ENCODE measurements at places on chromosomes 16 and 17.
A peak's percentile ranks its signal among the peaks of the same experiment; 100 is the strongest.

DNA sequence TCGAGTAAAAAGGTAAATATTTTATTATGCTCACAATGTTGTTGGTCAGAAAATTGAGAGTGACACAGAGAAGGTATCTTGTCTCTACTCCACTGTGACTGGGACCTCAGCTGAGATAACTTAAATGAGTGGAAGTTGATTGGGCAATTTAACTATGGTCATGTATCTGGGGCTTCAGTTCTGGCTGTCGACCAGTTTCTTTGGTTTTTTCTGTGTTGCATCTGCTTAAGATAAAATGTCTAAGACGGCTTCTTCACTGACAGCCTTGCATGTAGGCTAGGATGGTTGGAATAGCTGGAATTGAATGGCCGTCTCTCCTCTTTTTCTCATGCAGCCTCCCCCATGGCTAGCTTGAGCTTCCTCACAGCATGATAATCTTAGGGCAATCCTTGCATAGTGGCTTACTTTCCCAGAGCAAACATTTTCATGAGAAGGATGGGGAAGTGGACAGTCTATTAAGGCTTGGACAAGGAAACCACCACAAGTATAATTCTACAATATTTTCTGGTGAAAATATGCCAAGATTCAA is 433.7 kb downstream of the KIF2B start:
- DNase-seq, result peak; percentile 52

DNA sequence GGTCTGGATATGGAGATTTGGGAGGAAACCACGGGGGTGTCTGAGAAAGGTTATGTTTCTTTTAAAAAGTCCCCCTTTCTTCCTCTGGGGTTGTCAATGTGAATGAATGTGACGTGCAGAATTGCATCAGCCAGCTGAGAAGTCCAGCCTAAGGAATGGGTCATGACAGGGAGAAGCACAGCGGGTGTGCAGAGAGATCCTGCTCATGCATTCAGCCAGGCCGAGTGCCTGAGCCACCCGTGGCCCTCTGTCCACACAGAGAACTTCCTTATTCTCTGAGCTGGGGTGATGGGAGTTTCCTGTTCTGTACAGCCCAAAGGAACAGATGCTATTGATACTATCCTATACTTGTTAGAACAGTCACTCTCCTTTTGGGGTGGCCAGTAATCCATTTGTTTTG is 117.9 kb downstream of the CPPED1 start:
- DNase-seq, result no peak

DNA sequence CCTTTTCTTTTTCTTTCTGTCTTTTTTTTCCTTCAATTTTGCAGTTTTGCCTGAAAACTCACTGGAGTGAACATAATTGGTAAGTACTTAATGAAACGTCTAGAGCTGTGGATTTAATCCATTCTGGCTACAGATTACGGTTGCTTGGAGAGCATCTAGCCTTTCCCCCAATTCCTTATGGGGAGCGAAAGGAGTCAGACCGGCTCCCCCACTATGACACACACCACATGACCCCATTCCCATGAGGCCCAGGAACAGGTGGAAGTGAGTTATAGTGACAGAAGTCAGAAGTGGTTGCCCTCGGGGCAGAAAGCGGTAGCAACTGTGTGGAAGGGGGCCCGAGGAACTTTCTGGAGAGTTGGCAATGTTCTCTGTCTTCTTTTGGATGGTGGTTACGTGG is 41.2 kb downstream of the EMP2 start:
- no peak for DNase-seq

DNA sequence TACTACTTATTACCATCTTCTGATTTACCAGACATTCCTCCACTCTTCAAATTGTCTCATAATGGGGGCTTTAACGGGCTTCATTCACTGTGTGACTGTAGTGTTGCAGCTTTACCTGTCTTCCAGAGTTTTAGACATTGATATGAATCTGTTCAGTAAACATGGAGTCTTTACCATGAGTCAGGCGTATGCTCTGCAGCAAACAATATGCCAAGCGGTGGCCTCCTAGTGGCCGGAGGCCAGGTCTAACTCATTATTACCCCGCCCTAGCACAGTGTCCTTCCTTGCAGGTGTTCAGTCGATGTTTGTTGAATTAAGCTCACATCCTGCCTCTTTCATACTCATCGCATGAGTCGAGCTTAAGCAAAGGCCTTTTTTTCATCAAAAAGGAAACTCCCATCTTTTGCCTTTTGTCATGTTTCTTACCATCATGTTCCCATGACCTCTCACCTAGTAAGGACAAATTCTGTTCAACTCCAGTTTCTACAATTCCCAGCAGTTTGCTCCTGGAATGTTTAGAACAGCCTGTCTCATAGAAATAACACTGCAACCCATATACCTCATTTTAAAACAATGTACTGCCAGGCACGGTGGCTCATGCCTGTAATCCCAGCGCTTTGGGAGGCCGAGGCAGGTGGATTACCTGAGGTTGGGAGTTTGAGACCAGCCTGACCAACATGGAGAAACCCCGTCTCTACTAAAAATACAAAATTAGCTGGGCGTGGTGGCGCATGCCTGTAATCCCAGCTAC is 39.4 kb downstream of the TUBD1 start:
- DNase-seq, result peak; percentile 75

DNA sequence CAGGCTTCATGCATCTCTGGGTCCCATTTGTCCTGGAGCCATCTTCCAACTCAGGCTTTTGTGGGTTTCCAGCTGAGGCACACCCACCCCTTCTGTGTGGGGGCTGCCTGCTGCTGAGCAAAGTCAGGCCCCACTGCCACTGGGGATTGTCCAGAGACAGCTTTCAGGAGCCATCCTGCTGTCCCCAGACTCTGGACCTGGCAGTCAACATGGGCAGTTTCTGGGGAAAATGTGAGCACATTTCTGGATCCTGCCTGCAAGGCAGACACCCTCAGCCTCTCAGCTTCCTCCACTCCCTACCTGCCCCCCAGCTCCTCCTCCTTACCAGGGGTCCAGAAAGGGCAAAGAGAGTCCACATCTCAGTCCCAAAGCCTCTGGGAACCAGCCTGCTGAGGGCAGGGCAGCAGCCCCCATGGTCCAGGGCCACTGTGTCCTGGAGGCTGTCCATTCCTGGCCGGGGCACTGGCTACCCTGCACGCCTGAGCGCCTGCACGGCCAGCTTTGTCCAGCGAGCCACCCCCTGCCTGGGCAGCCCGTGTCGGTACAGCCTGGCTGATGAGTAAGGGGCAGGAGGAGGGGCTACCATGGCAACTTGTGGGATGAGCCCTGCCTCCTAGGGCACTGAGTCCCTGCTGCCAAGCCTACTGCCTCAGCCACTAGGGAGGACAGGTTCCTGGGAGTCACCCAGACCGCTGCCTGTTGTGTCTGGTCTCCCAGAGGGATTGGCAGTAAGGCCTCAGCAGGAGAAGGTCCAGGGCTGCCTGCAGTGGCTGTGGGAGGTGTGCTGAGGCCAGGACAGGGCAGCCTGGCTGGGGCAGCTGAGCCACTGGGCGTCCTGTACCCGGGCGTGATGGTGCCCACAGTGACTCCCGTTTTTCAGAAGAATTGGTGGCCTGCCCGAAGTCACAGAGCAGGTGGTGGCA is at the start of gene SLC47A2:
Gene SLC47A2 (minus strand): TSS at position 477 of the 923 bp plus-strand sequence. CDS start 29 bp downstream, at position 448.
- DNase-seq, result no peak

DNA sequence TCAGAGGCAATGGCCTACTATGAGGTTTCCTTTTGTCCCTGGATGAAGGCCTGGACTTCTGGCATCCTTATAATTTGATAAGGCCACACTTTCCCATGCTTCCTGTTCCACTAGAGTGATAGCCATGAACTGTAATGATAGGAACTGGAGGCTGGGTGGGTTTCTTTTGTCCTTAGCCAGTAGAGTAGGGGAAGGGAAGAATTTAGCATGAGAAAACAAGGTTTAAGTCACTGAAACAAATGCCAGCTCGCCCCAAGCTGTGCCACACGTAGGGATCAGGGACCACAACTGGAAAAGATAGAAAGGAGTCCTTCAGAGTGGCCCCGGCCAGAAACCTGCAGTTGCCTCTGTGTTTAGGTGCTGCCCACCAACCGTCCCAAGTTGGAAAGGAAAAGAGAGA is 80.9 kb upstream of the C17orf78 start:
- no peak for DNase-seq

GRCh38 chr17:78589885-78590284 is 12.7 kb upstream of the DNAH17 start:
- DNase-seq, result no peak

- DNase-seq, result no peak
These were observed 68.9 kb upstream of the HNF1B start for GRCh38 chr17:37813751-37814150.

- DNase-seq, result no peak
These were observed 10.4 kb downstream of the PTRH2 start for GRCh38 chr17:59696682-59697277.

GRCh38 chr16:87874639-87875427 is 5.5 kb upstream of the SLC7A5 start:
- DNase-seq, result no peak

DNA sequence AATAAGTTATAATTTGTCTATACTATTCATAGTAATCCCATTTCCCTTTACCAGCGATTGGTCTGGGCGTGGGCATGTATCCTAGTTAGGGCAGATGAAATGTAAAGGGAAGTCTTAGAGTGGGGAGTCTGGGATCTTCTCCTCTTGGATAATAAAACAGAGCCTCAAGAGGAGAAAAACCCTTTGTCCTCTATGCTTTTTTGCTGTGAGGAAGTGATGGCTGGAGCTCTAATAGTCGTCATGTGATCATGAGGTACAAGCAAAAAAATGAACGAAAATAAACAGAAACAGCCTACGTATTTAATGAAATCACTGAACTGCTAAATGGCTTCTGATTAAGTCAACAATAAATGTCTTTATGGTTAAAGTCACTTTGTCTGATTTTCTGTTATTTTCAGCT is 26.8 kb downstream of the EFCAB5 start:
- no peak for DNase-seq

- DNase-seq, result no peak
These were observed 14.4 kb downstream of the SDR42E1 start for GRCh38 chr16:81996664-81997509.

DNA sequence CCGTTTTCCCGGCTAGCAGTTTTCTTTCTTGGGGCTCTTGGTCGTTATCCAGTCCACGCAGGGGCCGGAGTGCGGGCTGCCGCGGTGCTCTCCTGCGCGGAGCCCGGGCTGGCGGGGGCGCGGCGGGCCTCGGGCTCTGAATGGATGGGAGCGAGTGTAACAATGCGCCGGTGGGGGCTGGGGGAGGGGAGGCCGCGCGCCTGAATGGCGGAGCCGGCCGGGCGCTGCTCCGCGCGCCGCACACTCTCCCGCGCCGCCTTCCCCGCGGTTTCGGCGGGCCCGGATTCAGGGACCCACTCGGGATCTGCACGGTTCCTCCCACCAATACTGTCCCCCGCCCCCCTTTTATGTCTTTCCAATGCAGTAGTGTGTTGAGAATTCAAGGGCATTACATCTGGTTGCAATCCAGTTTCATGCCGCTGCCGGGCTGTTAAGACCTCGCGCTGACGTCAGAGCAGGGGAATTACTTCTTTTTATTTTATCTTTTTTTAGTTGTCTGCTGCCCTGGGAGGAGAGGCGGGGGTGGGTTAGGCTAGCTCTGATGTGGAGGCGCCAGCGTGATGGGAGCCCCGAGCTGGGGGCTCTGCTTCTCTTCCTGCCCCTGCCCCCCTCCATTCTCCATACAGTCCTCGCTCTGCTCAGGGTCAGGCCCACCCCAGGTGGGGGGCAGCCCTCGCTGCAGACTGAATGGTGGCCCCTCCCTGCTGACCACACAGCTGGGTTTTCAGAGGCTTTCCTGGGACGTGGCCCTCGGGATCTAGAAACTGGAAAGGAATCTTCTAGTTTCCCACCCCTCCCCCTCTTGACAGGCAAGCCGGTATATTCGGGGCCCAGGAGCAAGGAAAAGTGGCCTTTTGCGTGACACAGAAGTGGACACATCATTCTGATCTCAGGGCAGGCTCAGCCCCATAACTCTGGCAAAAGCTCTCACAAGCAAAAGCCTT is 1.8 kb downstream of the RAI1 start:
- no peak for DNase-seq

- DNase-seq, result no peak
These were observed 68.5 kb downstream of the WWP2 start for GRCh38 chr16:69830534-69831211.

- DNase-seq, result no peak
These were observed at the start of gene CCL7 for GRCh38 chr17:34269969-34270368. CCL7 (plus strand) TSS chr17:34270221; CDS start chr17:34270291, 70 bp downstream.

DNA sequence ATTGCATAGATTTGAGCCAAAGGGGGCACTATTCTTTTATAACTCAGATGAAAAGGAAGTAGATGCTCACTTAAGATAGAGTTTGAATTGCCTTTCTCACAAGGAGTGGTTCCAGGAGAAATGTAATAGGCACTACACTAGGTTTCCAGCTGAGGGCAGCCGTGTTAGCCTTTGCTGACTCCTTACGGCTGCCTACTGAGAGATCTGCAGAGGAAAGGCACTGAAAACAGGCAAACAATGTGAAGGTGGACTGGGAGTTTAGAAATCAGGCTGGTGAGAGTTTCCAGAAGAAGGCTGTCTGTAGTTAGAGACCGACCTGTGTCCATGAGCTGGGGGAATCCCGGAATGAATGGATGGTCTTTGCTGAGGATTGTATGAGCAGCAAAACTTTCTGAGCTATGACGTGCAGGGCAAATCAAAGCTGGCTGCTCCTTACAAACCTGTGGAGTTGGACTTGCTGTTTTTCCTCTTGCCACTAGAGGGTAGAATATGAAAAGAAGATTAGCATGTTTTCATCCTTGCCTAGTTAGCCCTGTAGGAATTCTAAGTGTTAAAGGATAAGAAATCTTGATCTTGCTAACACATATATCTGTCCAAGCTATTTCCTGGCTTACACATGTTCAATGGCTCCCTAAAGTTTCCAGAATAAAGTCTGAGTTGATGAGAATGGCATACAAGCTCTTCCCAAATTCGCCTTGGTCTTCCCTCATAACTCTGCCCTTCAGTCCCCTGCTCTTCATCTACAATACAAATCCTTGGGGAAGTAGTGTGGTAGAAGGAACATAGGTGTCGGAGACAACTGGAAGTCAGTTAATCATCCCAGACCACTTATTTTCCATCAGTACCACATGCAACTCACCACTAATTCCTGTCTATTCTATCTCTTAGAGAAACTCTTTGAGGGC is 20.1 kb upstream of the TAOK1 start:
- DNase-seq, result peak; percentile 69

GRCh38 chr17:41773190-41773588 is 13.3 kb downstream of the JUP start:
- no peak for DNase-seq

GRCh38 chr16:64751906-64752305 is 370.0 kb downstream of the CDH11 start:
- DNase-seq, result no peak

DNA sequence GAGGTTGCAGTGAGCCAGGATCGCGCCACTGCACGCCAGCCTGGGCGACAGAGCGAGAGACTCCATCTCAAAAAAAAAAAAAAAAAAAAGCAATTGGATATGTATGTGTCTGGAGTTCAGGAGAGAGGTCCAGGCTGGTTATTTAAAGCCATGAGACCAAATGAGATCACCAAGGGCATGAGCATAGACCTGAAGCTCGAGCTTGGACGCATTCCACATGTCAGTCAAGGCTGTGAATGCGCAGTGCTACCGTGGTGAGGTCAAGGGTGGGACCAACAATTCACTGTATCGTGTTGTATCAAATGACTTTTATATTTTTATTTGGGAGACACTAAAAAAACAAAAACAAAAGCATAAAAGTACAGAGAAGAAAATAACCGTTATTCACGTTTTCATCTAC is 29.1 kb upstream of the SPNS2 start:
- DNase-seq, result no peak

Measured in iPS DF 19.7 (cell line).